ENCODE measurements at places on chromosomes 7 and 10. TPM values are rescaled to one million over a fixed set of nuclear protein-coding genes. Genes with fewer than 3 reads are reported as not detected.
A peak's percentile ranks its signal among the peaks of the same experiment; 100 is the strongest.

DNA sequence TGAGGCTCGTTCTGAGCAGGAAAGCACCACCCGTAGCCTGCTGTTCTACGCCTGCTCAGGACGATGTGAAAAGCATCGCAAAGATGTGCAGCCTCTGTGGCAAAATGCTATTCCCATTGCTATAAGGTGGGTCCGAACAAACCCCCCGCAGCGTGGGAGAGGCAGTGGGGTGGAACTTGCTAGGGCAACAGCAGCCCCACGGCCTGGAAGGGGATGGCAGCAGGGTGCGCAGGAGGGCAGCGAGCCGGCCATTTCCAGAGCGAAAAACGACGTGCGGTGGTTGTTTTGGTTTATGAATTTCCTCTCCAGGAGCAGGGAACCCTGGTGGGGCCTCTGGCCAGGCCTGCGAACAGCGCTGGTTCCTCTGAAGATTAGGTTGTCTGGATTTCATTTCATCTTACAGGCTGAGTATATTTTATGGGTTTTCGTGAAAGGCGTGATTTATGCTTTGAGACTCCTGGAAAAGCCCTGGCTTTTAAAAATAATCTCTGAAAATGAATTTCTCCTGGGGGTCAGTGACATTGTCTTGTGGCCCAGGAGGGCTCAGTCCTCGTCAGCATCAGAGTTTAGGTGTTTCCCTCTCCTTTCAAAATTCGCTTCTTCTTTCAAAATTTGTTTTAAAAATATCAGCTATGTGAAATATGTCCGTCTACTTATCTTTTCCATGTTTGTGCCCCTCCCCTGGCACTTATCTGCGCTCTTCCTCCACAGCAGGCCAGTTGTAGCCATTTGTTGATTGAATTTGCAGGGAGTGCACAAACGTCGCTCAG, 42.3 kb upstream of the UBE3C start:
- H3K4me3 ChIP-seq, result no peak overlapping the region
- H3K36me3 ChIP-seq, result no peaks in the 10 kb centered on the region
- no peaks in the 10 kb centered on the region for H3K4me1 ChIP-seq
- no peak overlapping the region for H3K27ac ChIP-seq

DNA sequence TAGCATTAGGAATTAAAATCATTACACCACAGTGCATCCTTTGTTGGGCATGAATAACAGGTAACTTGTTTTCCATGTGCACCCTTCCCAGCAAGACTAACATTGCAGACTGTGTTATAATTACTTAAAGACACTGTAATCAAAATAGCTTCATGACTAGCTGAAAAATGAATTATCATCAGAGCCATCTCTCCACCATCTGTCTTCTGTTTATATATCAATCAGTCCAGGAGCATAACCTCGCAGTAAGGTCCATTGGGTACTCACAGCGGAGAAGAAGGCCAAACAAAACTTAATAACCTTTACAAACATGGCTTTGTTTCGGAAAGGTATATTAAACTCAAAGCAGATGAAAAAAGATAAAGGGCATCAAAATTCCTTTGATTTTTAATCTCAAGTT, 90.6 kb downstream of the ODAD2 start:
- no peaks in the 10 kb centered on the region for H3K4me1 ChIP-seq
- no peak overlapping the region for H3K4me3 ChIP-seq
- no peaks in the 10 kb centered on the region for H3K27me3 ChIP-seq
- no peak for DNase-seq
- H3K36me3 ChIP-seq, result no peaks in the 10 kb centered on the region
- no peak overlapping the region for H3K27ac ChIP-seq

SLC26A4 gene
- not detected for total RNA-seq

DNA sequence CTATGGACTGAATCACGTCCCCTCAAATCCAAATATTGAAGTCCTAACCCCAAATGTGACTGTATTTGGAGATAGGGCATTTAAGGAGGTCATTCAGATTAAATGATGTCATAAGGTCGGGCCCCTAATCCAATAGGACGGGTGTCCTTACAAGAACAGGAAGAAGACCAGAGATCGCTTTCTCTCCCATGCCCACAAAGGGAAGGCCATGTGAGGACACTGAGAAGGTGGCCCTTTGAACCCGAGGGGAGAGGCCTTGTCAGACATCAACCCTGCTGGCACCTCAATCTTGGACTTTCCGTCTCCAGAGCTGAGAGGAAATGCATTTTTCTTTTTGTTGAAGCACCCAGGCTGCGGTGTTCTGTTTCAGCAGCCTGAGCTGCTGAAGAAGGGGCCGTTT, 72.3 kb upstream of the KLF6 start:
- DNase-seq, result no peak
- H3K4me3 ChIP-seq, result no peak overlapping the region
- peaks cover 19% of the 10 kb centered on the region for H3K4me1 ChIP-seq
- no peak overlapping the region for H3K27ac ChIP-seq

C10orf105 gene
- 0.49 TPM for total RNA-seq

DNA sequence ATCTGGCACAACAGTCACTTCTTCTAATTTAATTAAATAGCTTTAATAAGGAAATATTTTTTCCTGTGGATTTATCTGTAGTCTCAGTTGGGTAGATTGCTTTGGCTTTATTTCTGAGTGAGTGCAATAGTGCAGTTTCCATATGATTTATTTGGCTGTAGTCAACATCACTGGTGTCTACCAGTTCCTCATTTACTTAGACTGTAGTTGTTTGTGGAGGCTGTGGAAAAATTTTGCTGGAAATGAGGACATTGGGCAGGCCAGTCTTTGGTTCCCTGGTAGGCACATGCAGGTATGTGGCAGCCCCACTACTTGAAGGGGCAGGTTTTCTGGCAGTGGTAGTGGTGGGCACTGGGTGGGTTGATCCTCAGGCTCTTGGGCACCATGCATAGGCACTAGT, 15.5 kb downstream of the TAS2R40 start:
- no peaks in the 10 kb centered on the region for H3K4me1 ChIP-seq
- no peak overlapping the region for H3K27ac ChIP-seq
- H3K4me3 ChIP-seq, result no peak overlapping the region
- H3K27me3 ChIP-seq, result no peaks in the 10 kb centered on the region
- no peak for DNase-seq
- H3K36me3 ChIP-seq, result no peaks in the 10 kb centered on the region

GRCh38 chr7:130140551-130141160, 64.5 kb downstream of the TMEM209 start:
- H3K4me1 ChIP-seq, result peaks cover 21% of the 10 kb centered on the region
- peak overlapping the region; percentile 49 for H3K4me3 ChIP-seq
- no peak for DNase-seq
- H3K36me3 ChIP-seq, result peaks cover 7% of the 10 kb centered on the region
- peak overlapping the region; percentile 84 for H3K27ac ChIP-seq
- no peaks in the 10 kb centered on the region for H3K27me3 ChIP-seq

All from vagina (tissue), 2 donors.